Renal cortical epithelial cell (primary cell): ENCODE measurements at places on chromosomes 4 and X.

DNA sequence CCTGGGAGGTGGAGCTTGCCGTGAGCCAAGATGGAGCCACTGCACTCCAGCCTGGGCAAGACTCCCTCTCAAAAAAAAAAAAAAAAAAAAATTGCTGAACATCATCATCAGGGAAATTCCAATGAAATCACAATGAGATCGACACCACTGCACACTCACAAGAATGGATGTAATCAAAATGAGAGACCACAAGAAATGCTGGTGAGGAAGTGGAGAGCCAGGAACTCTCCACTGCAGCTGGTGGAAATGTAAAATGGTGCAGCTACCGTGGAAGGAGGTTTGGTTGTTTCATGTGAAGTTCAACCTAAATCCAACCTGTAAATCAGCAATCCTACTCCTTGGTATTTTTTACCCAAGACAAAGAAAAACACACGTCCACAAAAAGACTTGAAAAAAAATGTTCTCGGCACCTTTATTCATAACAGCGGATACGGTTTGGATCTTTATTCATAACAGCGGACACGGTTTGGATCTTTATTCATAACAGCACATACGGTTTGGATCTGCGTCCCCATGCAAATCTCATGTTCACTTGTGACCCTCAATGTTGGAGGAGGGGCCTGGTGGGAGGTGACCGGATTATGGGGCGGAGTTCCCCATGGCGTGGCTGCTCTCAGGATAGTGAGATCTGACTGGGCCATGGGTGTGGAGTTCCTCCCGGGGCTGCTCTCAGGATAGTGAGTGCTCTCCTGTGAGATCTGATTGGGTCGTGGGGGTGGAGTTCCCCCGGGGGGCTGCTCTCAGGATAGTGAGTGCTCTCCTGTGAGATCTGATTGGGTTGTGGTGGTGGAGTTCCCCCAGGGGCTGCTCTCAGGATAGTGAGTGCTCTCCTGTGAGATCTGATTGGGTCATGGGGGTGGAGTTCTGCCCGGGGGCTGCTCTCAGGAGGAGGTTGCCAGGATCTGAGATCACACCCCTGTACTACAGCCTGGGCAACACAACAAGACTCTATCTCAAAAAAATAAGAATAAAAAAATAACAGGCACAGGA lies 7.7 kb downstream of the GAK start:
- DNase-seq = peak; percentile 37

GRCh38 chrX:79138658-79139241 lies 5.7 kb upstream of the GPR174 start:
- no peak for DNase-seq

DNA sequence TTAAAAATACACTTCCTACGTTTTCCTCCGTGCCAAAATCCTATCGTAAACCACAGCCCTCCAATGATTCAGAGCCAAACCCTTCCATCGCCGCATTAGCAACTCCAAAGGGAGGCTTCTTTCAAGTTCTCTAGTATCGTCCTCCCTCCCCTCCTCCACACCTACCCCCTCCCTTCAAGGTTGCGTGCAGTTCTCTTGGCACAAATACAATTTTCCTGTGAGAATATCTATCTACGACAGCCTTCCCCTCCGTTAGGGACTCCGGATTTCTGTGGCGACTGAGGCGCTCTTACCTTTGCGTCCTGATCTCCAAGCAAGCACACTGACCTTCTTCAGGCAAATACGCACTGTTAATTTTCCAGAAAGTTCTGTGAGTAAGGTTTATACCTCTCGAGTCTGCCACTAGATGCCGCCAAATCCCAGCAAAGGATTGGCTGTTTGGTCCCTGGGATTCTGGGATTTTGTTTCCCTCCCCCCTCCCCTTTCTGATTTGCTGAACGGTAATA lies 1.2 kb upstream of the MORF4L2 start:
- DNase-seq = peak; percentile 70

DNA sequence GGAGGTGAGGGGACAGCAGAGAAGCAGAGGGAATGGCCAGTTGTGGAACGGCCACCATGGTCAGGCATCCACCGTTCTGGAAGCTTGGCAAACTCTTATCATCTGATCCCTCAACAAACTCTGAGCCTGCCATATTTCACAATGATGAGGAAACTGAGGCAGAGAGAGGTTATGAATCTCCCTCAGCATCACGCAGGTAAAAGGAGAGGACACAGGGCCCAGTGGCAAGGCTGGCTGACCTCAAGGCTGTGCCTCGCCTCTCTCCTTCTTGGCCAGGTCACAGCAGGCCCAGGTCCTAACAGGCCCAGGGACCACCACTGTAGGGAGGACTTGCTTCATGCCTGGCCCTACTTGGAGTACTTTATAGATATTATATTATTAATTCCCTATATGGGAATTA lies 242.8 kb downstream of the EVC2 start:
- no peak for DNase-seq

DNA sequence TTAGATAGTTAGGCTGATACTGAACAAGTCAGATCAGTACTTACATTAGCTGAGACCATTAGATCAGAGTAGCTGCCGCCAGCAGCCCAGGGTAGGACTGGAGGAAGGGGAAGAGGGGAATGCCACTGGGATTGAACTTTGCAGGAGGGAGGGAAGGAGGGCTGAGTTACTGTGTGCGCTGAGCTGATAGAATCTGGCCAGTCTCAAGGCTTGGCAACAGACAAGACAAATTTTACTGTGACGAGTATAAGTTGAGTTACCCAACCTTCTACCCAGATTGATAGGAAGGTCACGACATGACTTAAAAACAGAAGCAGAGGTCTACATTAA lies 372.1 kb downstream of the OPHN1 start:
- DNase-seq = no peak

GRCh38 chrX:112211459-112211858 lies 128.9 kb upstream of the TRPC5 start:
- DNase-seq = peak; percentile 0

- DNase-seq = peak; percentile 37
Observed at GRCh38 chr4:86720508-86721068, 126.5 kb downstream of the PTPN13 start.

DNA sequence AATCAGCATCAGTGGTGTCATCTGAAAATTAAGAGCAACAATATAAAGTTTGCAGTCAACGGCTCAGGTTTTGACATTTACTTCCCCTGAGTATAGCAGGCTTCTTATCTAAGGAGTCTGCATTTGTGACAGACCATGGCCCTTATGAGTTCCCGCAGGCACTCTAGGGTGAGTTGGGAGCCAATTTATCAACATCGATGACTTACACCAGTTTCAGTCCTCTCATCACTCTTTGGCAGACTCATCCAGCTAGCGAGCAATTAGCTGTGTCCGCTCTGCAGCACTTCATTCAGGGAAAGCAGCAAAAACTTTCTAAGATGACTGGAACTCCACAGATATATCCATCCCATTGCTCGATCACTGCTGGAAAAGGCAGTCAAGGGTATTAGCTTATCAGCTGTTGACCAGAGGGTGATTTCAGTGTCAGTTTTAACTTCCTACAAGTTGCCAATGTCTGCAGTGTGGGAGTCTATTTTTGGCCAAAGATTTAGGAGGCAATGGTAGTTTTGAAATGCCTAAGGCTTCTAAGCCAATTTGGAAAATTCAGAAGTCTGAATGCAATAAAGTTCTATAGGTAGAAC lies 625.1 kb upstream of the TENM3 start:
- no peak for DNase-seq

GRCh38 chrX:79259073-79259689 lies 108.0 kb downstream of the ITM2A start:
- no peak for DNase-seq

DNA sequence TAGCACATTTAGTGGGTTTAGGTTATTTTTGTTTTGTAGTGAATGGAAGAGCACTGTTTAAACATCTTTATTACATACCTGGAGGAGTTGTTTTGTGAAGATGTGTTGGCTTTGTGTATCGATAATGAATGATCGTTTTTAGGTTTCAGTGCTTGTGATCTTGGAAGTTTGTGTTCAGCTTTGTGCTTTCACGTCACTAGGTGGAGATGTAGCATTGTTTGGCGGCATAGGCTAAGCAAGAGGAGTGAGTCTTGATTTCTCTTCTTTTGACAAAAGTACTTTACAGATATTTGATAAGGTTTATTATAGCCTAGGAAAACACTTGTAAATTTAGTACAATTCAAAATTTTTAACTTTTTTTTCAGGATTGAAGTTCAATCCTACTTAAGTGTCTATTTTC lies 50.4 kb downstream of the PDK3 start:
- DNase-seq = peak; percentile 2

GRCh38 chrX:106397788-106398538 lies 213.8 kb upstream of the RADX start:
- peak; percentile 37 for DNase-seq

- DNase-seq = peak; percentile 21
Observed at GRCh38 chr4:82057990-82058544, 315.7 kb downstream of the HNRNPD start.

DNA sequence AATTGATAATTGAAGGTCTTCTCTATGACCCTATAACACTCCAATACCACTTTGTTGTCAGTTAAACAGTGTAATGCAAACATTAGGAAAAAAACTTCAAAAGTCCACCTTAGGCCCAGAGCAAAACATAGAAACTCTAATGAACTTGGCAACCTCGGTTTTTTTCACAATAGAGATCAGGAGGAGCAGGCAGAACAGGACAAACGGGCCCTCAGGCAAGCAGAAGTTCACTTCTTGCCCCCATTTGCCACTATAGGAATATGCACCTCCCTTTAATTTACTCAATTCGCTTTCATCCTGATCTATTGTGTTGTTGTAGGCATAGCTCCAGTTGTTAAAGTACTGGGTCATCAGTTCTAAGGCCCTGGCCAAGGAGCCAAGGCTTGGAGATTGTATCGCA lies 18.2 kb downstream of the ACOX3 start:
- DNase-seq = no peak

GRCh38 chr4:168908851-168909273 lies 101.2 kb downstream of the CBR4 start:
- peak; percentile 11 for DNase-seq
